Naive B cell (primary cell): ENCODE measurements at places on chromosomes 6 and 20.

DNA sequence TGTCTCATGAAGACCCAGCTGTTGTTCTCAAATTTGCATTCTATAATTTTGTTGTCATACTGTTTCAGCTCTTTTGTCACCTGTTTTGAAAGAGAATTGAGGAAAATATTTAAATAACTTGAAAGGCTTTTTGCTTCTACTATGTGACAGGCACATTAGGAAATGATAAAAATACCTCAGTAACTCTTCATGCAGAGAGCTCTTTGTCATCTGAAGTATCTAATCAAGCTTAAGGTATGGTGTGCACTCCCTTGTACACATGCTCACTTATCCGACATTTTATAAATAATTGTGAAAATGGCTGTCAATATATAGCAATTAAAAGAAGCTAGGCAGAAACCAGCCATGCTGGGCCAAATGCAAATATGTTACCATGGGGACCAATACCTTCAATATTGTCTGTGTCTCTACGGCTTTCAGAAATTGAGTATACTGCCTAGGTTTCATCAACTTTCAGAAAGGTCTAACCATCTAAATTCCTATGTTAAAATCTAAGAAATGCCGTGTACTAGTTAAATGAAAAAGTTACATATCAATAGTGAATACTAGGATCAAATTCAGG, 349.0 kb downstream of the RNGTT start:
- peak overlapping the region; percentile 93 for H3K27ac ChIP-seq
- peak overlapping the region; percentile 78 for H3K4me3 ChIP-seq
- peak; percentile 65 for DNase-seq
- no peaks in the 10 kb centered on the region for H3K27me3 ChIP-seq

DNA sequence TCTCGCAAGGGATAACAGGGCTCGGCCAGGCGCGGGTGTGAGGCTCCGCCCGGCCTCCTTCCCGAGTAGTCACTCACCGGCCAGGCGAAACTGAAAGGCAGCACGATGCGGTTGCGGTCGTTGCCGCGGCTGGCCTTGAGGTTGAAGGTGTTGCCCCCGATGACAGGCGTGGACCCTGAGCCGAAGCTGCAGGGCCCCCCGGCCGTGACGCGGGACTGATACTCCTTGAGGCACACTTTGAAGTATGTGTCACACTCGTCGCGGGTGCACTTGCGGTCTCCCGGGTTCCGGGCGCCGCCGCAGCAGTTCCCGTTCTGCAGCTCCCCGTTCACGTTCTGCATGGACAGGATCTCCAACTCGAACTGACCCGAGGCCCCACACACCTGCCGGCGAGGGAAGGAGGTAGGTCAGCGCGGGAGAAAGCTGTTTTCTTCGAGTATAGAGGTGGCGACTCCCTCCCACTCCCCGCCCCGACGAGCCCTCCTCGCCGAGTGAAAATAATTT, 1.1 kb downstream of the JAG1 start:
- DNase-seq, result peak; percentile 33
- H3K27me3 ChIP-seq, result peaks cover 63% of the 10 kb centered on the region
- H3K27ac ChIP-seq, result no peak overlapping the region
- H3K4me3 ChIP-seq, result peak overlapping the region; percentile 94
- no peaks in the 10 kb centered on the region for H3K36me3 ChIP-seq

DNA sequence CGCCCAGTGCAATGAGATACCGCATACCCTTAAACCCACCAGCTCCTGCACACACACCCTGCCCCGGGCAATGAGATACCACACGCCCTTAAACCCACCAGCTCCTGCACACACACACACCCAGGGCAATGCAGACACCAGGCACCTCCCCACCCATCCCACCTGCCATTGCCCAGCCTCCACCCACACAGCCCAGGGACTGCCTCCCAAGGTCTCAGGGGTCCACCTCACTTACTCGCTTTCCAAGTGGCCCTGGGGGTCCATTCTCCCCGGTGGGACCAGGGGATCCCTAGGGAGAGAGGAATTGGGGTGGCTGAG, 24.0 kb downstream of the COL11A2 start:
- H3K4me3 ChIP-seq, result no peak overlapping the region
- peaks cover 12% of the 10 kb centered on the region for H3K4me1 ChIP-seq
- H3K27me3 ChIP-seq, result peaks cover 36% of the 10 kb centered on the region
- DNase-seq, result no peak
- H3K27ac ChIP-seq, result no peak overlapping the region

GRCh38 chr6:27062755-27063154, 184.7 kb upstream of the PRSS16 start:
- no peaks in the 10 kb centered on the region for H3K4me1 ChIP-seq
- H3K36me3 ChIP-seq, result no peaks in the 10 kb centered on the region
- peaks cover 28% of the 10 kb centered on the region for H3K27me3 ChIP-seq
- no peak overlapping the region for H3K4me3 ChIP-seq
- no peak for DNase-seq

- no peaks in the 10 kb centered on the region for H3K27me3 ChIP-seq
- no peak overlapping the region for H3K27ac ChIP-seq
Measured at GRCh38 chr20:32964575-32964974, 39.7 kb downstream of the SUN5 start.

DNA sequence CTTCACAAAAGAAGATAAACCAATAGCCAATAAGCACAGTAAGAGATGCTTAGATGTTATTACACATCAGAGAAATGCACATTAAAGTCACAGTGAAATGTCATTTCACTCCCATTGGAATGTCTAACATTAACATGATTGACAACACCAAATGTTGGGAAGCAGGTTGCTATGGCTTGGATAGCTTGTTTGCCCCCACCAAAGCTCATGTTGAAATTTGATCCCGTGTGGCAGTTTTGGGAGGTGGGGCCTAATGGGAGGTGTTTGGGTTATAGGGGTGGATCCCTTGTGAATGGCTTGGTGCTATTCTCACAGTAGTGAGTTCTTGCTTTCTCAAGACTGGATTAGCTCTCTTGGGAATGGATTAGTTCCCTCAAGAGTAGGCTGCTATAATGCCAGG, 44.8 kb downstream of the MRAP2 start:
- no peaks in the 10 kb centered on the region for H3K36me3 ChIP-seq
- H3K4me3 ChIP-seq, result no peak overlapping the region
- no peaks in the 10 kb centered on the region for H3K4me1 ChIP-seq
- no peaks in the 10 kb centered on the region for H3K27me3 ChIP-seq
- DNase-seq, result no peak

- no peak overlapping the region for H3K27ac ChIP-seq
- DNase-seq, result no peak
- H3K4me3 ChIP-seq, result no peak overlapping the region
- H3K4me1 ChIP-seq, result peaks cover 19% of the 10 kb centered on the region
Measured at GRCh38 chr6:142722841-142723240, 222.1 kb downstream of the HIVEP2 start.

- no peak overlapping the region for H3K4me3 ChIP-seq
- no peaks in the 10 kb centered on the region for H3K4me1 ChIP-seq
- no peaks in the 10 kb centered on the region for H3K27me3 ChIP-seq
- peaks cover 11% of the 10 kb centered on the region for H3K36me3 ChIP-seq
- peak overlapping the region; percentile 29 for H3K27ac ChIP-seq
Measured at GRCh38 chr20:34639755-34640222, 37.1 kb downstream of the PIGU start.

GRCh38 chr6:41651962-41652657, 13.8 kb downstream of the MDFI start:
- H3K27me3 ChIP-seq, result peaks cover 44% of the 10 kb centered on the region
- no peak overlapping the region for H3K4me3 ChIP-seq
- no peaks in the 10 kb centered on the region for H3K36me3 ChIP-seq
- no peaks in the 10 kb centered on the region for H3K4me1 ChIP-seq
